ENCODE measurements at places on chromosomes 4 and X.

DNA sequence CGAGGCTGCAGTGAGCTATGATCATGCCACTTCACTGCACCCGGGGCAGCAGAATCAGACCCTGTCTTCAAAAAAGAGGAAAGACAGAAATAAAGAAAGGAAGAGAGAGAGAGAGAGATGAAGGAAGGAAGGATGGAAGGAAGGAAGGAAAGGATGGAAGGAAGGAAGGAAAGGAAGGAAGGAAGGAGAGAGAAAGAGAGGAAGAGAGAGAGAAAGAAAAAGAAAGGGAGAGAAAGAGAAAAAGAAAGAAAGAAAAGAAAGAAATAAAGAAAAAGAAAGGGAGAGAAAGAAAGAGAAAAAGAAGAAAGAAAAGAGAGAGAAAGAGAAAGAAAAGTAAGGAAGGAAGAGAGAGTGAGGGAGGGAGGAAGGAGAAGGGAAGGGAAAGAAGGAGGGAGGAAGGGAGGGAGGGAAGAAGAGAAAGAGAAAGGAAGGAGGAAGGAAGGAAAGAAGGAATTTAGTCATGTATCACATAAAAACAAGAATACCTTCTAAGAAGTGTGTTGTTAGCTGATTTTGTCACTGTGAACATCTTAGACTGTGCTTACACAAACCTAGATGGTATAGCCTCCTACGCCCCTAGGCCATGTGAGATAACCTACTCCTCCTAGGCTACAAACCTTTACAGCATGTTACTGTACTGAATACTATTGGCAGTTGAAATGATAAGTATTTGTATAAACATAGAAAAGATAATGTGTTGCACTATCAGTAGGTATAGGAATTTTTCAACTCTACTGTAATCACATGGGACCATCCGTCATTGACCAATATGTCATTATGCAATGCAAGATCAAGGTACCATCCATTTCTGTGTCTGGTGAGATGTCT is 17.4 kb upstream of the AFF1 start:
- no peak for DNase-seq

DNA sequence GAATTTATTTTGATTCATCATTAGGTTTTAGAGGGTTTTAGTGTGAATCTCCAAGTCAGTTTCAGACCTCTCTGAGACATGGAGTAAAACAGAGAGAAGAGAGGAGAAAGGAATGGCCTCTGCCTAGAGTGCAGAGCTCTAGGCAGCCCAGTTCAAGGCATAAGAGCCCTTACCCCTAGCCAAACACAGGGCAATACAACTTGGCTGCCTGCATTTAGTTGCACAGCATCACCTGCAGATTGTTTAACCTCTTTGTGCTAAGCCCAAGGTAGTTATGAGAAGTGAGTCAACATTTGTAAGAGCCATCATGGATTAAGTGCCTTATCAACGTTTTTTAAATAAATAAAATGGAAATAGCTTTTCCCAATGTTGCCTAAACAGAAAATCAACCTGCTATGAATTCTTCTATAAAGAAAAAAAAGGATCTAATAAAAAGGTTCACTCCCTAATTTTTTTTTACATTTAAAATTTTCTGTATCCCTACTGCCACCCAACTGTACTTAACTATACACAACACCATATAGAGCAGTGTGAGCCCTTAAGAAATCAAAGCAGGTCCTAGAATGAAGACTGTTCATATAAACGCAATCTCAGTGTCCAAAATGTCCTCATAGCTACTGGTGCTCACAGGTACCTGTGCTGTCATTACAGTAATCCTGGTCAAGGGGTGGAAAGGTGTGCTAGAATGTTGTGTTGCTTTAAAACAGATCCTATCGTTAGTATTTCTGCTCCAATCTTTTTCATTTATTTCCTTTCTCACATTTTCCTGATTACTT is 36.0 kb downstream of the PF4 start:
- DNase-seq = no peak

DNA sequence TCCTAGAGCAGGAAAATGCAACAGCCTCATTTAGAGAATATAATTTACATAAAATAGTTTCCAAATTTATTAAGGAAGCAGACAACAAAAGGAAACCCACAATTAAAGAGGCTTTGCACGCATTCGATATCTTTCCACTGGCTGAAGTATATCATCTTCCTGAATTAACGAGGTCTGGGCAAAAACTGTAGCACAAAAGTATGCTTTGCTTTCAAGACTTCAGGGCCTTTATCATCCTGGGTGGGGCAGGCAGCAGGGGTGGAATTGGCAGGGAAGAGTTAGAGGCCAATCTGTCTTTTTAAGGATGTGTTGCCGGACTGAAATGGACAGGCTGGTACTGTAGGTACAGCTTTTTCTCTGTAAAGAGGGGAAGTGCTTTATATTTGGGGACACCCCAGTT is 17.0 kb upstream of the STX18 start:
- no peak for DNase-seq

GRCh38 chrX:149003863-149004660 is 501.0 kb downstream of the IDS start:
- DNase-seq = no peak

DNA sequence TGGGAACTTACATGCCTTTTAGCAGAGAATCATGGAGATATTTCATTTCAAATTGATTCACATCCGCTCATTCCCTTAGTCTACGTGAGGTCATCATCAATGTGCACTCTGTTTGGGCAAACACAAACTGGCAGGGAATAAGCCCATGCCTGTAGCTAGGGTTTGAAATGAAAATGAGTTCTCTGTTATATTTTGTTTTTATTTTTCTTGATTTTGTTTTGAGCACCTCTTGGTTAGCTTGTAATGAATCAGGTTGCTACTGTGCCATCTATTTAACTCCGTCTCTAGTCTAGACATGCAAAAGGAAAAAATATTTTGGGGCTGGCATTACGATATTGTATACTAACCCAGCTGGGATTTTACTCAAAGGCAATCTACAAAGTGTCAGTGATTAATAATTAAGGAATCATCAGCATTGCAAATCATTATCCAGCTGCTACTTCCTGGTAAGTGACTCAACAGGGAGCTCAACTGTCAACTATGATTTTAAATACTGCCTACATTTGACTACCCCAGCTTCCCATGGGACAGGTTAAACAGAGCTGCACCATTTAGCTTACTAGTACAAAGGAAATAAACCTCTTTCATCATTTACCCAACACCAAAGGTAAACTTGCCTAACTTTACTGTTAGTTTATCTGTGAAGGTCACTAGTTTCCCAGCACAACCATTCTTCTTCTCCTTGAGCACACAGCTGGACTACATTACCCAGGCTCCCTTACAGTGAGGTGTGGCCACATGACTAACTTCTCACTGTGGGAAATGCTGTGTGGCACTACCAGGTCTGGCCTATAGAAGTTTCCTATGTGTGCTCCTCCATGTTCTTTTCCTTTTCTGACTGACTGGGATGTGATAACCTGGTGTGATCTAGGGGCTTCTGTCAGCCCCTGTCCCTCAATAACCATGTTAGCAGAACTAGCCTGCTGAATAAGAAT is 21.2 kb upstream of the TRPC5OS start:
- no peak for DNase-seq

DNA sequence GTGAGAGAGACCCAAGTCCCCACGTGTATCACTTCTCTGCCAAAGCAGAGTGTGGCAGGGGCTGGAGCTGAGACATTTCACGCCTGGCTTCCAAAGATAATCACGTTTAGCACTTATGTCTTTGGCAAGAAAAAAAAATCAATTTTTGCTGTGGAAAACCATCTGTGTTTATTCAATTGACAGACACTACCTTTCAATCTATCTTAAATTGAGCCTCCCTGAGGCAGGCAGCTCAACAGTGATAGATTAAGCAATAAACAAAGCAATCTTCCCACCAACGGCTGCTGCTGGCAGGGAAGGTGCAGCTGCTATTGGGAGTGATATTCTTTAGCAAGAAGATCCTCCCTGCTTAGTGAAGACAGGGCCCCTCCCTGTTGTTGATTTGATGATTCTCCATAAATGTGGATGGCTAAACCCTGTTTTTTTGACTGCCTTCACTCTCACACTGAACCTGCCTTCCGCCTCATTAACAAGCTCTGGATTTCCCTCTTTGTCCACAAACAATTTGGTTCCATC is 11.6 kb upstream of the MAGEB17 start:
- no peak for DNase-seq

- DNase-seq = no peak
Observed at GRCh38 chr4:84634961-84635360, 52.0 kb downstream of the CDS1 start.

DNA sequence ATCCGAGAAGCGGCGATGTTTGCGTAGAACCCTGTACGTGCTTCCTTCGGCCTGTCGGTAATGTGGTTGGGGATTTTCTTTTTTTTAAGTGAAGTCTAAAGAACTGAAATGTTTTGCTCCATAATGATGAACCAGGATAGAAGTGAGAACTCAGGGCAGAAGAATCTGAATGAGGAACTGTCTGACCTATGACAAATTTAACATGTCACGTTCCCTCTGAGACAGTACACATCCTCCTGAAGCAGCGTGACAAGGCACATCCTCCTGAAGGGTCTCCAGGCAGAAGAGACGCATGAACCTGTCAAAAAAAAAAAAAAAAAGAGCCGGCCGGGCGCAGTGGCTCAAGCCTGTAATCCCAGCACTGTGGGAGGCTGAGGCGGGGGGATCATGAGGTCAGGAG is 6.2 kb downstream of the CSF2RA start:
- DNase-seq = no peak

GRCh38 chrX:13938051-13938828 is 91.5 kb downstream of the GEMIN8 start:
- DNase-seq = no peak

DNA sequence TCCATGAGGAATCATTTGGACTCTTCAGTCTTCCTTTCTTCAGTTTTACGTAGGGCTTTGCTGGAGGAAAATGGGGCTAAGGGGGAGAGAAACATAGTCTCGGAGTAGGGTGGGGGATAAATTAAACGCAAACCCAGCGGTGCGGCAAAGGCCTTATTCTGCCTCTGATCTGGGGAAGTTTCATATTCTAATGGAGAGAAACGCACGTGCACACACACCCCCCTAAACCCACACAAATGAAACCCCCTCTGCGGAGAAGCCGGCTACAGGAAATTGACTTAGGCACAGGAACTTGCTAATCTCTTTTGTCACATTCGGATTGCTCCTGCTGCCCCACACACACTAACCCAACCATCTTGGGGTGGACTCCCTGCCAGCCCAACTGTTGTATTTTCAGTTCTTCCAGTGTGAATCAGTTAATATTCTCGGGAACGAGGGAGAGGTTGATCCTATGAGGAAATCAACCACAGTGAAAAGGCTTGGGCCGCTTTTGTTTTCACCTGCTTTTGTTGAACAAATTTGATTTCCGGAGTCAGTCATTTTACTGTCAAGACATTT is at the start of gene RHOH:
Gene RHOH (plus strand): TSS at position 308 of the 558 bp plus-strand sequence. CDS start 46,356 bp downstream, outside the sequence.
- DNase-seq = peak; percentile 64

DNA sequence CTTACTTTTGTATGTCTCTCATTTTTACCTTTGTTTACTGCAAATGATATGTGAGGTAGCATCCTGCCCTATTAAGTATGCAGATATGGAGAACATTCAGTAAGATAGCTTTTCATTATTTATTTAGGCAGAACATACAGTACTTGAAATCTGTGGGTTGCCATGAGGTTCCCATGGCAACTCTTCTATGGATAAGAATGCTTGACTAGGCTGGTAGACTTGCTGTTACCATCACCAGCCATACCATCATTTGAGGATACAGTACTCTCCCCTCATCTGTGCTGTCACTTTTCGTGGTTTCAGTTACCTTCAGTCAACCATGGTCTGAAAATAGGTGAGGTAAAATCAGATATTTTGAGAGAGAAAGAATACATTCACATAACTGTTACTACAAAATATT is 56.7 kb downstream of the NAF1 start:
- no peak for DNase-seq

DNA sequence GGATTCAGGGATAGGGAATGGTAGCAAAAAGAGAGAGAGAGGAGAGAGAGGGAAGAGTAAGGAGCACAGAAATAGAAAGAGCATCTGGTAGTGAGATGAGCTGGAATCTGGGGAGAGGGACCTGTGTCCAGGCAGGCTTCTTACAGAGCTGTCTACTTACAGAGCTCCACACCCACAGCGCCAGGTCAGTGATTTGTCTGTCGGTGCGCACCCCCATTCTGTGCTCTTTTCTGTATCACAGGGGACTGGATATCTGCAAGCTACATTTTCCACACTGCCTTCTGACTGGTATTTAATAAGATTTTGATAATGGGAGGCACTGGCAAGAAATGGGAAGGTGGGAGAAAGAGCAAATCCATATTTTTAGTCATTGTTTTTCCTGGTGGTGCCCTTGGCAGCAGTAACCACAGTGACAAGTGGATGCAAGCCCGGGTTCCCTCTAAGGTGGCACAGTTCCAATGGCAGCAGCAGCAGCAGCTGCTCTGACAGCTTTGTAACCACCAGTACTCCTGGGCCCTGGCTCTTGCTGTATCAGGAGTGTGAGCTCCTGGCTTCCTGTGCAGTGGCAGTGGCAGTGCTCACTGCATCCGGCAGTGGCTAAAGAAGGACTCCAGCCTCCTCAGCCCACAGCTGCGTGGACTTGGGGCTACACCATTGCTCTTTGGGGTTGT is 300.5 kb downstream of the TRIML1 start:
- no peak for DNase-seq

DNA sequence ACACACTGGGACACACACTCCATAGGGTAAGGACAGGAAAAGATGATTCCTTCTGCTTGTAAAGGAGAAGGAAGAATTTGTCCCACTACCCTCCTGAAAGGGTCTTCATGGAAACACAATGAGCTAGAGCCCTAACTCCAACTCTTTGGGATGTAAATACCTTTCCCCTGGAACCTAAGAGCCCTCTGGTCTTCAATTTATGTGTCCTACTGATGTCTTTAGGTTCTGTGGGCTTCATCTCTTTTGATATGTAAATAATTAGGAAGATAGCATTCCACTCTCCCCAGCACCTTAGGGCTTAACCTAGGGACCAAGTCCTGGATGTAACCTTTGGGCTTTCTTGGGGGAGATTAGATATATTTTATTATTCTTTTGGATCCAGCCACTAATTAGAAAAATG is 38.3 kb downstream of the PF4 start:
- DNase-seq = no peak

DNA sequence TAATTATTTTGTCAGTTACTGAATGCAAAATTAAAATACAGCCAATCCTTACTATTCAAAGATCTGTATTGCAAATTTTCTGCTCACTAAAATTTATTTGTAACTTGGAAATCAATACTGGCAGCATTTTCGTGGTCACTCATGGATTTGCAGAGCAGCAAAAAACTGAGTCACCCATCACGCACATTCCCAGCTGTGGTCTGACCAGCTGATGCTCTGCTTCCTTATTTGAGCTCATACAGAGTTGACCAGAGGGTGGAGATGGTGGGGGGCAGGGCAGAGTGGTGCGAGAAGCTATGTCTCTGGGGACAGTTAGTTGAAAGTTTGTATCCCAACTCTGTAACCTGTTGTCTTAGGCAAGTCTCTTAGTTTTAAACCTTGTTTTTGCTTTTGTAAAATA is 214.8 kb downstream of the SPCS3 start:
- no peak for DNase-seq

DNA sequence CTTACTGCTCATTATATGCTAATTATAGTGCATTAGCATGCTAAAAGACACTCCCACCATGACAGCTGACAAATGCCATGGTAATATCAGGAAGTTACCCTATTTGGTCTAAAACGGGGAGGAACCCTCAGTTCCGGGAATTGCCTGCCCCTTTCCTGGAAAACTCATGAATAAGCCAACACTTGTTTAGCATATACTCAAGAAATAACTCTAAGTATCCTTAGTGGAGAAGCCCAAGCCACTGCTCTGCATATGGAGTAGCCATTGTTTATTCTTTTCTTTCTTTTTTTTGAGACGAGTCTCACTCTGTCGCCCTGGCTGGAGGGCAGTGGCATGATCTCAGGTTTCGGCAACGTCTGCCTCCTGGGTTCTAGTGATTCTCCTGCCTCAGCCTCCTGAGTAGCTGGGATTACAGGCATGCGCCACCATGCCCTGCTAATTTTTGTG is 15.5 kb downstream of the NUDT6 start:
- DNase-seq = no peak

All from activated gamma-delta T cell treated with Interleukin-2 at 50 U/mL for 16 hours (primary cell).